ENCODE measurements at places on chromosomes 4 and X.
A peak's percentile ranks its signal among the peaks of the same experiment; 100 is the strongest.

DNA sequence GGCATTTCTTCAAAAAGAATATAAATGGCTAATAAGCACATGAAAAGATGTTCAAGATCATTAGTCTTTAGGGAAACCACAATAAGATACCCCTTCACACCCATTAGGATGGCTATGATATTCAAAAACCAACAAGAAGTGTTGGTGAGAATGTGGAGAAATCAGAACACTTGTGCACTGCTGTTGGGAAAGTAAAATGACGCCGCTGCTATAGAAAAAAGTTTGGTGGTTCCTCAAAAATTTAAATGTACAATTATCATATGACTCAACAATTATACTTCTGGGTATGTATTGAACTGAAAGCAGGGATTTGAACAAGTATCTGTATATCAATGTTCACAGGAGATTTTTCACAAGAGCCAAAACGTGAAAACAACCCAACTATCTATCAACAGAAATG lies 29.4 kb upstream of the NEUROG2 start:
- DNase-seq, result no peak

DNA sequence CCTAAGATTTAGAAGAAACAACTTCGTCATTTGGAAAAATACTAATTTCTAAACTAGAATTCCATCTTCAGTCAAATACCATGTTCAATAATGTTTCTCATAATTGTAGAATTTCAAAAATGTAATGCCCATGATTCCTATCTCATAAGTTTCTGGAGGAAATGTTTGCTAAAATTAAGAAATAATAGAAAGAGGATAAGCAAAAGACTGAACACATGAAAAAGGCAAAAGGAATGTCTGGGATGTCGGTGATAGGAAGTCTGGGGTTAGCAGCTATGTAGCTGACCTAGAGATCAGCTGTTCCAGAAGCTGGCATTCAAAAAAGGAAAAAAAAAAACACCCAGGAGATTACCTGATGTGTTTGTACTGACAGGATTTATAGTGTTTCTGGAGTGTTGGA lies 18.9 kb upstream of the PCDH10 start:
- no peak for DNase-seq

DNA sequence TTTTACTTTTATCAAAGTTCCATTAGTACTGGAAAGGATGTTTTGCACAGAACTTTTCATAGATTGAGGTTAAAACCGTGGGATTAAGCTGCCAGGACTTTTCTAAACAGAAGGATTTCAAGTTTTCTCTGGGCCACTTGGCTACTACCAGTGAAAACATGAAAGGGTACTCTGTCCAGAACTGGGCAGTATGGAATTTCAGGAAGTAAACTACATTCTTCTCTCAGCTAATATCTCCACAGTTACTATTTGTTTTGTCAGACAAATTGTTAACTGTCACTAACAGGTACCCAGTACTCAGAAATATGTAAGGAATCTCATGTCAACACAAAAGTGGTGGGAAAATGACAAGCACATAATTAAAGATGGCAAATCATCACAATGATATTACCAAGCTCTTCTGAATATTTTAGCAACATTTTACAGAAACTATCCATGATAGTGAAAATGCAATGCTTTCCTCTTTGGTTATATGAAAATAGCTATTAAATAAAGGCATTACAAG lies 454.4 kb downstream of the C4orf33 start:
- no peak for DNase-seq

DNA sequence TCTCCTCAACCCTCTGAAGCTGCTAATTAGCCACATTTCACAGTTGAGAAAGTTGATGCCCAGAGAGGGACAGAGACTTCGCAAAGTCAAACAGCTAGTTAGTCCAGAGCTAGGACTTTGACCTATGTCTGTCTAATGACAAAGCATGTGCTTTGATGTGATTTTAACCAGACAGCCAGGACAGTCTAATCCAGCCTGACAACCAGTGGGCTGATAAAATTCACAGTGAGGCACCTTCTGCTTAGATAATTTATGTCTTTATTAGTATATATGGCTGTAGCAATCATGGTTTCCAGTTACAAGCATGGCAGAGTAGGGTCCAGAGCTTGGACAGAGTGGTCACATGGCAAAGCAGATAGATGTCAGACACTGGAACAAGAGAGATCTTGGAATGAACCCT lies 133.6 kb upstream of the C1QTNF7 start:
- DNase-seq, result no peak

DNA sequence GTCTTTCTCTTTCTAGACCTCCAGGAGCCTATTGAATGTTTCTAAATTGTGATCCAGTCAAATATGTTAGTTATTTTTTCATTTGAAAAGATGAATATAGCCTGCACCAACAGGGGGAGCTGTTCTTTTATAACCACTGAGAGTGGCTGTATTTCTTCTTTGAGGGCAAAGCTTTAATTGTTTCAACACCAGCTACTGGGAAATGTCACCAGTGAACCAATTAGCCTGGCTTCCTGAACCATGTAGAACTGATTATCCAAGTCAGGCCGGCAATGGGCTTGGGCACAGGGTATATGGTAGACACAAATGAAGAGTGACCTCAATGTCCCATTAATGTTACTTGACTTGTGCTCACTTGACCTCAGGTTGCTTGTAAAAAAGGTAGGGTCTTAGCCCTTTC lies 4.8 kb upstream of the DAPP1 start:
- peak; percentile 59 for DNase-seq

DNA sequence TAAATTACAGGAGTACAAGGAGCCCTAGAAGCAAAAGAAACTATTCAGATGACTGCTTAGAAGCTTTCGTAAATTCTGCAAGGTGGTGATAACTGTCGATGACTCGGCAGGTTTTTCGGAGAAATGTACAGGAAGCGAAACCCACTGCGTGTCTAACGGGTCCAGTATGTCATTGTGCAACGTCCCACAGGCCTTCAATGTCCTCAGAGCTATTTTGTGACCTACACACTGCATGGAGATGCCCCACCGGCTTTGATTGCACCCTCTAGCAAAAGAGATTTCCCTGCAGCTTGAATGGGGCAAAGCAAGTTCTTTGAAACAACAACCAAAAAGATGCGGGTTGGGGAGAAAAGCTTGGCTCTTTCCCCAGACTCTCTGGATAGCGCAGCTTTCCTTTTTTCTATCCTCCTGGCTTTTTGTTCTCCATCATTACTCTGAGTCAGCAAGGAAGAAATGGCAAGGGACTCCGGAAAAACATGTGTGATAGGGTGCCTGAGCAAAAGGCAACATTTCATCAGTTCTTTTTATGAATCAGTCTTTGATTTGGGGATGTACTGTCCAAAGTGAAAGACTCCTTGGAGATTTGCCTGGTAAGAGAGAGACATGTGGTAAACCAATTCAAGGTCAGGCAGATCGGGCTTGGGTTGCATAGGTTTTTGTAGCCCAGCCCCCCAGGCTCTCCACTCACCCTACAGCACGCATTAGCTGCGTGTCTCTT lies 112.0 kb upstream of the TBL1X start:
- peak; percentile 70 for DNase-seq

DNA sequence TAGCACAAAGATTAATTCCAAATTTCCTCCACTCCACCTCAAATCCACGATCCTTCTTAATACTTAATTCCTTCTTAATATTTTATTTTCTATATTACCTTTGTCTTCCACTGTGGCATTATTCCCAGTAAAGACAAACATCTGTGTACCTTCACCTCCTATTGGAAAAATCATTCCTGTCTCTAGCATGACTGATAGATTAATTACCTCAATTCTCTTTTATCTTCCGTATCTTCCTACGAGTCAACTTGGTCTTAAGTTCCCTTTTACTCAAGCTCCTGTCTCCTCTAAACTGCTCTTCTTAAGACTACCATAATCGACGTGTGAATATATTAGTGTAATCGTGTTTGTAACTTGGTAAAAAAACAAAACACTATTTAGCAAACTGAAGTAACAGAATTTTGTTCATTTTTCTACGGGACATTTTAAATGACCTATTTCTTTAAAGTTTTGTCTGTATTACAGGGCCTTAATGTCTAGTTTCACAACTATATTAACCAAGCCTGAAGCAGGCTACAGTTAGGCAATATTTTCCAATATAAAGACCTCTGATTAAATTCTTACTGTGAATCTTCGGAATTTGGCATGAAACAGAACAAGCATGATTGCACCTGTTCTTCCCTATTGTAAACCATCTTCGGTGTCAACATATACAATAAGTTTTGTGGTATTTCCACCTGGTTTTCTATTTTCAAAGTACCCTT lies 1.1 kb upstream of the USP38 start:
- DNase-seq, result peak; percentile 20

DNA sequence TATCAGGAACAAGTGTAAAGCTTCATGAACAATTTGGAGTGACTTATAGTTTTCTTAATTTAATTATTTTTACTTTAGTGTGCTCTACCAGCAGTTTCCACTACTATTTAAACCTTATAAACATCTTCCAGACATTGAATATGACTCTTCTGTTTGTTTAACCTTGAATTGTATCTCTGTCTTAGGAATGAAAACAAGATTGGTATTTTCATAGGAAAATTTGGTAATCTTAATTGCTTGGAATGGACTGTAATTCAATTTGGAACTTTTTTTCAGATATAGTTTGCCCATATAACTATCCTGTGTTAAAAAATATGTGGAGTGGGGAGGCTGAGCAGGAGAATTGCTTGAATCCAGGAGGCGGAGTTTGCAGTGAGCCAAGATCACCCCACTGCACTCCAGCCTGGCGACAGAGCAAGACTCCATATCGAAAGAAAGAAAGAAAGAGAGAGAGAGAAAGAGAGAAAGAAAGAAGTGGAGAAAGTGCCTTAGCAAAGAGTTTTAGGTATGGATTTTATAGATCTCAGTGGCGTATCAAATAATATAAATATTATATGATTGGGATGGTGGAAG lies 242.4 kb downstream of the BMPR1B start:
- DNase-seq, result no peak

DNA sequence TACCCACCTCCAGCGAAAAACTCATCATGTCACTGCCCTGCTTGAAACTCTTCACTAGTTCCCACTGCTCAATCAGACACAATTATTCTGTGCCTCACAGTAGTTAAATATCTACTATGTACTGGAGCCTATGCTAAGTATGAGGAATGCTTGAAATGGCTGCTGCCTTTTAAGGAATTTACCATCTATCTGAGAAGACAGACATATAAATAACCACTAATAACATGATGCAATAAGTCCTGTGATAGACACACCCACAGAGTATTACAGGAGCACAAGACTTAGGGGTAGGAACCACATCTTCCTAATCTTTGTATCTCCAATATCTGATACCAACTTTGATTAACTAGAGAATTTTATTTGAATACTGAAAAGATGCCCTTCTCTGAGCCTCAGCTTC lies 21.1 kb downstream of the SLC25A53 start:
- DNase-seq, result no peak

DNA sequence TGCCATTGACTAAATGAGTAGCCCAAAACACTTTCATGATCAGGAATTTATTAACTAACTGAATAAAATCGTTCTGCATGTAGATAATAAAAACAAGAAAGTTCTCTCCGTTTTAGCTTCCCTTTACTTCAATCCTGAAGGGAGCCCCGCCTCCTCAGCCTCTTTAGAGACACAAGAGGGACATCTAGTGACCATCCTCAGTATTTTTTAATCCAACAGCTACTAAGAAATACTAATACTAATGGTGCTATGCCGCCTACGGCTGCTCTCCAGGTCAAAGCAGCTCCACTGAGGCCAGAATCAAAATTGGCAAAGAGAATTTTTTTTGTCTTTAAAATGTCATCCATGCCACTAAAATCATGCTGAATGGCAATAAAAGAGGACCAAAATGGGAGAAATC lies 3.2 kb upstream of the PCDH19 start:
- DNase-seq, result no peak

- DNase-seq, result no peak
Measured at GRCh38 chrX:41563876-41564275, 116.7 kb downstream of the NYX start.

DNA sequence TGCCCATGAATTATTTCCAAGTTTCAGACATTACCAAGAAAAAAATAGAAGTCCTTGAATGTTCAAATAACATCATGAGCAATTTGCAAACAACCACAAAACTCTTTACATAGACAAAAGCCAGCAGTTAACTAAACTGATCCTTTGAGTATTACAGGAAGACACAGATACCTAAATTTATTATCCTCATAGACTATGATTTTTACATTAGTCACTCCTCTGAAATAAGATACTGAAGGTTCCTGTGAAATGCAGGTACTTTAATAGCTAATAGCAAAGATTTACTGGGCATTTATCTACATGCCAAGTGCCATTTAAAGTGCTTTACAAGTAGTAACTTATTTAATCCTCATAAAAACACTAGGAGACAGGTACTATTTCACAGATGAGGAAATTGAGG lies 37.7 kb downstream of the GPR82 start:
- DNase-seq, result no peak

- DNase-seq, result no peak
Measured at GRCh38 chrX:12877386-12877785, 10.5 kb downstream of the TLR7 start.

DNA sequence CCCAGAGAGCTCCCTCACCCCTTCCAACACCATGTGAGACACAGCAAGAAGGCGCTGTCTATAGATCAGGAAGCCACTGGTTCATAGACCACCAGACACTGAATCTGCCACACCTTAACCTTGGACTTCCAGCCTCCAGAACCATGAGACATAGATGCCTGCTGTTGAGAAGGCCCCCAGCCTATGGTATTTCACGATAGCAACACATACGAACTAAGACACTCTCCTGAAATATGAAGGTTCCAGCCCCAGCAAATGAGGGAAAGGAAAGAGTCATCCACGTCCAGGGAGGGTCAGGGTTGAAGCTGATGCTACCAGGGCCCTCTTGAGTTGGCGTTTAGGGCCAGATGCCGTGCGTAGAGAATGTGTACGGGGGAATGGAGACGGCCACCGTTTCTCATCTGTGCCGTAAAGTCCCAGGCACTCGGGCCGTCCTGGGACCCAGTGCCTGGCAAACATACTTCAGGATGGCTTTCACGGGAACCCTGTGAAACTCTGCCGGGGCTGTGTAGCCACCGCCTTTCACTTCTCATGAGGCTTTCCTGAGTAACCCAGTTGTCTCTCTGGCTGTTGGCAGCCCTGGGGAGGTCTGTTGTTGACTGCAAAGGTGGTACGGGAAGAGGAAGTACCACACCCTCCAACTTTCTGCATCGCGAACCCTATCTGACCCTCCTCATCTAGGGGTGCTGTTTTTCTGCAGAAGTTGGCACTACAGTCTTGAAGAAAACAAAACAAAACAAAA lies 17.7 kb upstream of the P2RY8 start:
- DNase-seq, result no peak

GRCh38 chr4:74950200-74950599 lies 17.3 kb downstream of the PARM1 start:
- no peak for DNase-seq

GRCh38 chr4:175935016-175935661 lies 123.1 kb upstream of the GPM6A start:
- DNase-seq, result no peak

DNA sequence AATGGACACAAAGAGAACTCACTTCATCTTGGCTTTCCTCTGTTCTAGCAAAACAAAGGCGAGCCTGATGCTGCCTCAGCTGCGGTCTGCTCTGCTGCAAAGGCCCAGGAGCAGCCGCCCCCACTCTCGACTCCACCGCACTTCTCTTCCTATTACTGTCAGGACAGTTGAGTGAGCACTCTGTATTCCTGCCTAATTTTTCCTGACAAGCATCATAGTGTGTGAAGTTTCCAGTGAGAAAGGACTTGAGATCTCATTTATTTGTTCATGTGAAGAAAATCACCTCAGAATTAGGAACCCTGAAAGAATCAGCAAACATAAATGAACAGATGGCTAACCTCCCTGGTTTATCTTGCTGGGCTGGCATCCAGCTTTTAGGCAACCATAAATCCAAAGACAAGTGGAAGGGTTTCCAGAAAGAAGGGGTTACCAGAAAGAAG lies 15.6 kb downstream of the SCARB2 start:
- no peak for DNase-seq
